Stimulated activated CD4-positive, alpha-beta T cell treated with anti-CD3 and anti-CD28 coated beads, Interleukin-2, amount 100 ng/mL, for 48 hours (primary cell): ENCODE measurements at places on chromosomes 6 and 20.

DNA sequence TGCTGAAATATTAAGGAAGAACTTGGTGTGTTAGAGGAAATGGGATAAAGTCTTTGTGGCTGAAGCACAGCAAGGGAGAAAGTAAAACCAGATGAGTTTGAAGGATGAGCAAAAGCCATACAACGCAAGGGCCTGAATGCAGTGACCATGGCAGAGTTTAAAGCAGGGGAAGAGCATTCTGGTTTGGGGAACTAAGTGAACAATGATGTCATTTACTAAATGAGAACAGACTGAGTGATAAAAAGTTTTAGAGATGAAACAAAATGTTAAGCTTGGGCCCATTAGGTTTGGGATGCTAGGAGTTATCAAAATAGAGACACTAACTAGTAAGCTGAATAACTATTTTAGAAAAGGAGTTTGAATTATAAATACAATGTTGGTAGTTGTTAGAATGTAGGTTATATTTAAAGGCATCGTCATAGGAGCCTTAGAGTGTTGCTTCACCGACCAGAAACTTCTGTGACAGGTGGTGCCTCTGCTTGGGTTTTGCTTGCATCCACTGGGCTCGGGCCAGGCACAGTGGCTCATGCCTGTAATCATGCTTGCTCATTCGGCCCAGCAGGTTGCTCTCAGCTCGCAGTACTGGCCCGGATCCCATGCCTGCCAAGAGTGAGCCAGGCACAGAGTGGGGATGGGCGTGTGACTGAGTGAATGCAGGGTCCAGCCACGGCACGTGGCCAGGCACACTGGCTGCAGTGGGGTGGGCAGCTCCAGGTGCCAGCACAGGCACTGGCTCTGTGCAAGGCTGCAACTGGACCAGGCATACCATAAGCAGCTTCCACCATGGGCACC, 37.4 kb upstream of the OPRM1 start:
- DNase-seq = no peak

- no peak for DNase-seq
These were observed 7.8 kb upstream of the PACSIN1 start for GRCh38 chr6:34457742-34458735.

- no peak for DNase-seq
These were observed 840.8 kb downstream of the TBC1D32 start for GRCh38 chr6:120493505-120493904.

GRCh38 chr20:23889775-23890187, 10.2 kb upstream of the CST5 start:
- DNase-seq = peak; percentile 45

GRCh38 chr6:44972709-44973108, 355.4 kb upstream of the RUNX2 start:
- no peak for DNase-seq

DNA sequence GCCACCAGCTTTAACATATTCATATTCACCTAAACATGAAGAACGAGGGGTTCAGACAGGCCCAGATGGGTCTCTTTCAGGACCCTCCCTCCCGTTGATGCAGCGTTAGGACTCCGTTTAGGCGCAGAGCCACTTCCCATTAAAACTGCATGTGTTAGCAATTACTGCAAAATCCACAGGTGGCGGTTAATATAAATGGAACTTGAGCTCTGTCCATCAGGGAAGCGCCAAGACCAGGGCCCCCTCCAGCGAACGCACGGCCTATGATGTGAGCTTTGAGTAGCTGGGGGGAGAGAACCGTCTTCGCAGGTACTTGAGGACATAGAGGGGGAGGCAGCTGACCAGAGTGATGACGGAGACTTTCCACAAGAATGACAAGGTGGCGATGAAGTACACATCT, 58.4 kb upstream of the NFATC2 start:
- DNase-seq = no peak

GRCh38 chr20:38032585-38033329, 499 bp downstream of the TTI1 start:
- no peak for DNase-seq

GRCh38 chr20:48143435-48144081, 358.3 kb upstream of the SULF2 start:
- DNase-seq = no peak

GRCh38 chr6:42978839-42979522, at the start of gene PEX6:
TSS of gene PEX6 (minus strand) at chr6:42979181. CDS start at chr6:42979150, 31 bp downstream.
- peak; percentile 80 for DNase-seq

- no peak for DNase-seq
These were observed 124.2 kb downstream of the SLC24A3 start for GRCh38 chr20:19336631-19337030.

DNA sequence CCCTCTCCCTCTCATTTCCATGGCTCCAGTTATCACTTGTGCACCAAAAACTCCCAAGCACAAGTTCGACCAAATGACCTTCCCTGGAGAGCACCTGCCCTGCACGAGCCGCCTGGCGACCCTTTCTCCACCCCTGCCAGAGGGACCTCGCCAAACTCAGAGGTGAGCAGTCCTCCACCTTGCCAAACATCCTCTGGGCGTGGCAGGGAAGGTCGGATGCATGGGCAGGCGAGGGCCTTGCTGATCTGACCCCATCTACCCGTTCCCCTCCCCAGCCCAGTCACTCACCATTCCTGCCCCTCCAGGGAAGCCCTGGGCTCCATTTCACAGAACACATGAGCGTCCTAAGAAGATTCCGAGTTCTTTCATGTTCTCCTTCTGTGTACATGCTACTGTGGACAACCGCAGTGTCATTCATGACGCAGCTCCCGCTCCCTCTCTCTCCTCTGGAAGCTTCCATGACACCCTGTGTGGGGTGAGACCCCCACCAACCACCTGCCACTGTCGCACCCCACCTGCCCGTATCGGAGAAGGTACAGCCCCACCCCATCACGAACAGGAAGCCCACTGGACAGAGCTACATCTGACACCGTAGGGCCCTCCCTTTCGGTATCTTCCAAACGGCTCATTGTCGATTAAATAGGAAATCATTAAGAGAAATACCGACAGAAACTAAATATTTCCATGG, 104.3 kb downstream of the DACT2 start:
- no peak for DNase-seq

- no peak for DNase-seq
These were observed 8.1 kb downstream of the CFAP61 start for GRCh38 chr20:20060234-20060998.

- DNase-seq = no peak
These were observed 5.4 kb downstream of the ADA start for GRCh38 chr20:44646023-44646640.

GRCh38 chr6:147180926-147181325, 23.3 kb upstream of the STXBP5 start:
- no peak for DNase-seq

- DNase-seq = no peak
These were observed 108.1 kb upstream of the RIPOR2 start for GRCh38 chr6:25043892-25044291.

- DNase-seq = no peak
These were observed 19.3 kb upstream of the ZNF831 start for GRCh38 chr20:59144179-59144830.

GRCh38 chr6:10719964-10720264, 3.0 kb upstream of the TMEM14C start:
- no peak for DNase-seq

DNA sequence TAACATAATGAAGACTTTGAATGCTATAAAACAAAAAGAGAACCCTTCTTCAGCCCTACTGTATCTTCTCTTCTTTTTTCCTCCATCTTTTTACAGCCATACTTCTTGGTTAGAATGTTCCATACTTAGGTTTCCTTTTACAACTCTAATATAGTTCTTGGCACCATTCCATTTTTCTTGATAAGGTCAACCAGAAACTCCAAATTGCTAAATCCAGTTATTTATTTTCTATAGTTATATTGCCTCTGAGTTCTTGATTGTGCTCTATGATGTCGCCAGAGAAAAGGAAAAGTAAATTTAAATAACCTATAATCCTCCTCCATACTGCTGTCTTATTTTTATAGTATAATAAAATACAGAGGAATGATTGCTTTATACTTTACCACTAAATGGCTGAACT, 26.7 kb upstream of the COL10A1 start:
- DNase-seq = no peak

DNA sequence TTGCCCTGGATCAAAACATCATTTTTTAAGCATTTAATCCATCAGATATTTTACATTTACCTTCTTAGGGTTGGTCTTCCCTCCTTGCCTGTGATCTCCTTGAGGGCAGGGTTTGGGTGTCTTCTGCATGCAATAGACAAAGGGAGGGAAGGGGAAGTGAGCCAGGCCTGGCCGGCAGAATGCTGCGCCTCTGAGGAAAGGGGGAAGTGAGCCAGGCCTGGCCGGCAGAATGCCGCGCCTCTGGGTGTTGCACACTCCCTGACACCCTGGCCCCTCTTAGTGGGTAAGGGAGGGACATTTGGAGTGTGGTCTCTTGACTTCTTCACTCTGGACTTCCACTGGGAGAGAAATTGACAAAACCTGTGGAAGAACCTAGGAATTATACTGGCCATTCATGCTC, 12.4 kb downstream of the PSMF1 start:
- no peak for DNase-seq

- peak; percentile 67 for DNase-seq
These were observed 106.2 kb downstream of the JPH2 start for GRCh38 chr20:44080646-44081267.

DNA sequence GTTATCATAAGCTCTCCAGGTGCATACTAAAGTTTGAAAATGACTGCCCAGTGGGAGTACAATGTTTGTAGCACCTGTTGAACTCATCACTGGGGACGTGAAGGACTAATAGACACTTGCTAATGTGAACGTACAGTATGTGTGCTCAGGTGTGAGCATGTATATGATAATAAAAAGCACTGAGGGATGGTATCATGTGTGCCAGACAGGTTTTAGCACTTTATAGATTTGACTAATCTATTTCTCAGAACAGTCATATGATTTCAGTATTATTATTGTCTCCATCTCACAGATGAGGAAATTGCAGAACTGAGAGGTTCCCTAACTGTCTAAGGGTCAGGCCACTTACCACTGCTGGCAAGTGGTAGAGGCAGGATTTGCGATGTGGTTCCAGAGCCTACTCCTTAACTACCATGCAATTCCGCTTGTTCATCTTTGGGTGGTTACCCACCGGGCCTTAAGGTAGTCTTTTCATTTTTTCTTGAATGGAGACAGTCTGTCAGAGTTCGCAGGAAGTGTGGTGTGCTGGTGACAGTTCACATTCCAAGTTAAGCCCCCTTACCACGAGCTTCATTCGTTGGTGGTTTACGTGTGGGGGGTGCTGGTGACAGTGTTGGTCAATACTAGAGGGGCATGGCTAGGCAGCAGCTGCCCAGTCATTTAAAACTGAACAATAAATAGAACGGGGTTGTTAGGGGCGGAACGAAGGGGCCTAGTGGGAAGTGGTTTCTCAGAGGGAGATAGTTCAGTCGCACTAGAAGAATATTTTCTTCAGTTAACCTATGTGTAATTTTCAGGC, 46.8 kb downstream of the RREB1 start:
- DNase-seq = no peak

- DNase-seq = no peak
These were observed 87.1 kb downstream of the OGFRL1 start for GRCh38 chr6:71375676-71376075.

DNA sequence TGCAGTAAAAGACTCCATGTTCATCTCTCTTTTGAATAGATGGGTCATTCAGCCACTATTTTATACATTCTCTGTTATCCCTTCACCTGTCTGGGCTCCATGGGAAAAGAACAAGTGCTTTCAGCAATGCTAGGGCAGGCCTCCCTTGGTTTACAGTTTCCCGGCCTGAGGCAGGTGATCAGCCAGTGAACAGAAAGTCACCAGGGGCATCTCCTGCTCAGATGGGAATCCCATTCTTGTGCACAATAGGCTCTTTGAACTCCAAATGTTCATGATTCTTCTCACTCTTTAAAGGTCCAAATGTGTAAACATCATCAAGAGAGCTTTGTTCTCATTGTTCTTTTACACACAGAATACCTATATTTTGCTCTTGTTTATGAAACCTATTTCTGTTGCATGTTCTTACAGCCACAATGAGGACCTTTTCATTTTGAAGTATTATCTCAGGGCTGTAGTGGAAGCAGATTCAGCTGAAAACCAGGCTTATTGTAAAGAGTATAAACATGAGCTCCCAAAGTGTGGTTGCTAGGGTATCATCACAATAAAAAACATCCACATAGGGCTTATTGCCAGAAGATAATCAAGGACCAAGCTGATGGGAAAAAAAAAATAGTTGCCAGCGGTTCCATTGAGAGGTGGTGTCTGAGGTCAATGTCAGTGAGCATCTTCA, 267.1 kb upstream of the SGK1 start:
- DNase-seq = no peak

DNA sequence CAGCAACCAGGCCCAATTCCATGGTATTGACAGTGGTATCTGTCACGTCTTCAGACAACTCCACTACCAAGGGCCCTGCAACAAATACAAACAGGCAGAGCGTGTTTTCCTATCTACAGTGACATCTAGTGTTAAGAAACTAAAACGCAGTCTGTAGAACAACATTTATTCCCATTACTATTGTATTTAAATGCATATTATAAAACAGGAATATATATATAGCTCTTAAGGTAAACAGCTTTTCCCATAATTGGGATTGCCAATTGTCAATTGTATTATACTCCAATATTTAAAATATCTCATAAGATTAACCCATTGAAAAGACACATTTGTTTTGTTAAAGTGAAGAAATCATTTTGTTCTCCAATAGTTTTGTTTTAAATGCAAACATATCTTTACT, 97.2 kb downstream of the KIF16B start:
- no peak for DNase-seq

DNA sequence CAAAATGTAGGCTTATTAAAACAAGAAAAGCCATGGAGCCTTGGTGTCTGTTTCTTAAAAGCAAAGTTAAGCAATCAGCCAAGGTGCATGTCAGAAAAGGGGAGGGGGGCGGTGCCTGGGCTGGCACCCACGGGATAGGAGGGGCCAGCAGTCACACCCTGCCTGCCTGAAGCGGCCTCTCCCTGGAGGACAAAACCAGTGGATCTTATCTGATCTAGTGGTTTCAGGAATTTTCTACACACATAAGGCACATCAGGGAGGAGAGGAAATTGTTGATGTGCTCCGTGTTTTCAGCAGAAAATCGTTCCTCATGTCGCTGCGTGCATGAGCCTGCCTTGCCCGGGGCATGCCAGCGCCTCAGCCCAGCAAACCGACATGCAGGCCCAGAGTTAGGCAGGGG, 276.4 kb downstream of the TAF4 start:
- DNase-seq = no peak

GRCh38 chr6:160088069-160088783, 33.4 kb upstream of the SLC22A1 start:
- DNase-seq = no peak

DNA sequence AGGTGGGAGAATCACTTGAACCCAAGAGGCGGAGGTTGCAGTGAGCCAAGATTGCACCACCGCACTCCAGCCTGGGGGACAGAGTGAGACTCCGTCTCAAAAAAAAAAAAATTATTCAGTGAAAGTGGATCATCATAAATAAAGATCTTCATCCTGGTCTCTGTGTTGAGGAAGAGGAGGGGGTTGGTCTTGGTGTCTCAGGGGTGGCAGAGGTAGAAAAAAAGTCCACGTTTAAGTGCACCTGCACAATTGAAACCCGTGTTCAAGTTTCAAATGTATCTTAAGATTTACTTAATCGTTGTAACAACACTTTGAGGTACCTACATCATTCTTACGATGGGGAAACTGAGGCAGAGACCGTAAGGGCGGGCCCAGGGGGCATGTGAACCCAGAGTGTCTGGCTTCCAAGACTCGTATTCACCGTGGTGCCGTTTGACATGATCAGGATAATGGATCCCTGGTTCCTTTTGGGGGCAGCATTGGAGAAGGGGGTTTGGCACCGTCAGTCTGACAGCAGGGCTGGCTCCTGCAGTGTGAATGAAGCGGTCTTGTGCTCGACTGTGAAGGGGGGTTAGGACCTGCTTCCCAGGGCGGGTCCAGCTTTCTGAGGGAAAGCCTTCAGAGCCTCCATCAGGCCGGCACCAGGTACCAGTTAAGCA, 32.9 kb upstream of the ID1 start:
- DNase-seq = no peak
